A549 treated with DMSO at 1 μM for 4 hours (cell line): ENCODE measurements at places on chromosomes 3 and 15. TPM values are rescaled to one million over a fixed set of nuclear protein-coding genes. Genes with fewer than 3 reads are reported as not detected.

Gene TMEM212
- not detected in 5 replicates for total RNA-seq

Gene CLDN18
- total RNA-seq, result not detected in 5 replicates

Gene ISLR
- 0.15 to 0.41 TPM (median 0.25 TPM) in 5 replicates for total RNA-seq

Gene SLC15A2
- 0.06 to 0.43 TPM (median 0.14 TPM) in 5 replicates for total RNA-seq

Gene GOLGA8G
- 0.04 TPM in 1 of 5 replicates, not detected in the others for total RNA-seq

Gene ANXA2
- 4,682 to 5,263 TPM (median 4,737 TPM) in 5 replicates for total RNA-seq

Gene CMTM7
- 31.2 to 40.2 TPM (median 38.3 TPM) in 5 replicates for total RNA-seq

Gene P2RY13
- not detected in 5 replicates for total RNA-seq

Gene C2CD4A
- total RNA-seq, result 0.02 to 0.07 TPM (median 0.02 TPM) in 3 of 5 replicates, not detected in the others

Gene KNG1
- 0.17 TPM in 1 of 5 replicates, not detected in the others for total RNA-seq

Gene HCN4
- 0.21 to 0.31 TPM (median 0.28 TPM) in 5 replicates for total RNA-seq

Gene ACTRT3
- 2.4 to 3.2 TPM (median 2.9 TPM) in 5 replicates for total RNA-seq

Gene TAGLN3
- not detected in 5 replicates for total RNA-seq

Gene MAP6D1
- 3.6 to 6.0 TPM (median 5.9 TPM) in 5 replicates for total RNA-seq

Gene FOXB1
- not detected in 5 replicates for total RNA-seq

Gene CHL1
- total RNA-seq, result 0.02 TPM in 1 of 5 replicates, not detected in the others

Gene A4GNT
- not detected in 5 replicates for total RNA-seq

Gene ACP3
- 0.02 TPM in 1 of 5 replicates, not detected in the others for total RNA-seq

Gene SLC9C1
- total RNA-seq, result not detected in 5 replicates

Gene CCR9
- not detected in 5 replicates for total RNA-seq

Gene ADAMTSL3
- 0.31 to 0.76 TPM (median 0.48 TPM) in 5 replicates for total RNA-seq

Gene CLEC3B
- total RNA-seq, result 0.10 TPM in 1 of 5 replicates, not detected in the others

Gene RASL12
- 0.06 to 0.28 TPM (median 0.19 TPM) in 5 replicates for total RNA-seq

Gene ELL3
- 0.77 to 1.8 TPM (median 1.6 TPM) in 5 replicates for total RNA-seq

Gene EFHB
- total RNA-seq, result 0.39 to 1.2 TPM (median 0.71 TPM) in 5 replicates

Gene TP53BP1
- 16.5 to 23.1 TPM (median 21.9 TPM) in 5 replicates for total RNA-seq

Gene ZBBX
- not detected in 5 replicates for total RNA-seq

Gene GOLGA6L4
- total RNA-seq, result 0.28 to 1.4 TPM (median 1.1 TPM) in 5 replicates

Gene GABRA5
- 82.0 to 116 TPM (median 111 TPM) in 5 replicates for total RNA-seq

Gene TTC23
- total RNA-seq, result 9.6 to 12.7 TPM (median 12.0 TPM) in 5 replicates

Gene TRPM1
- not detected in 5 replicates for total RNA-seq

Gene ZNF620
- 0.81 to 1.9 TPM (median 1.7 TPM) in 5 replicates for total RNA-seq

Gene CYP8B1
- not detected in 5 replicates for total RNA-seq

Gene COL6A5
- not detected in 5 replicates for total RNA-seq

Gene ISLR2
- total RNA-seq, result 0.07 to 0.30 TPM (median 0.12 TPM) in 5 replicates

Gene GUCA1C
- not detected in 5 replicates for total RNA-seq
